D721Med (cell line): ENCODE measurements at places on chromosomes 1 and 21.

DNA sequence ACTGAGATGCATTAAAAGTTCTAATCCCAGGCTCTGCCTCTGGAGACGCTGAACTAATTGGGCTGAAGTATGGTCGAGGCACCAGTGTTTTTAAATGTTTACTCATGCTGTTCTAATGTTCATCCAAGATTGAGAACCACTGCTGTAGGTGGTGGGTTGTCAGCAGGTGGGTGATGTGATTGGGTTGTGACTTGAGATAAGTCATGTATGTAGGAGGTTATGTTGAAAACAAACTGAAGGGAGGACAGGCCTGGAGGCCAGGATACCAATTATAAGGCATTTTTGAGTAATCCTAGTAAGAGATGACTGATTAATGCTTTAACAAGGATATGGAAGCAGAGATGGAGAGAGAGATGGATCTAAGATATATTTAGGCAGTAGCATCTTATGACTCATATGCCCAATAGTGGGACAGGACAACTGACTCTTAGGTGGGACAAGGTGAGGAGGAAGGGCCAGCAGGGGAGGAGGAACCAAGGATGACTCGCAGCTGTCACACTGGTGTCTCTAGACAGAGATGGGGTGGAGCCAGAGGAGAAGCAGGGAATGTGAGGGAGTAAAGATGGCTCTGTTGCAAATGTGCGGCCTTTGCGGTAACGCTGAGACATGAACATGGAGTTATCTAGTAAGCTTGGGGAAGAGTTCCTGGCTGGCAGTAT, 29.3 kb downstream of the RAB4A start:
- DNase-seq = no peak

GRCh38 chr1:30606166-30606565, 117.2 kb downstream of the MATN1 start:
- DNase-seq = no peak

- no peak for DNase-seq
Measured at GRCh38 chr1:109623601-109624161, 4.0 kb downstream of the AMPD2 start.

GRCh38 chr1:155253208-155253607, 2.1 kb downstream of the ENTREP3 start:
- no peak for DNase-seq

GRCh38 chr1:165376041-165376810, 19.7 kb upstream of the LMX1A start:
- DNase-seq = no peak

GRCh38 chr1:179095377-179095776, 13.5 kb downstream of the TOR3A start:
- peak; percentile 66 for DNase-seq

GRCh38 chr1:52631759-52632331, 1.1 kb upstream of the SHISAL2A start:
- DNase-seq = no peak

- no peak for DNase-seq
Measured at GRCh38 chr1:28258628-28259251, 578 bp upstream of the SESN2 start.

- DNase-seq = no peak
Measured at GRCh38 chr1:109969146-109969829, 15.3 kb upstream of the AHCYL1 start.

DNA sequence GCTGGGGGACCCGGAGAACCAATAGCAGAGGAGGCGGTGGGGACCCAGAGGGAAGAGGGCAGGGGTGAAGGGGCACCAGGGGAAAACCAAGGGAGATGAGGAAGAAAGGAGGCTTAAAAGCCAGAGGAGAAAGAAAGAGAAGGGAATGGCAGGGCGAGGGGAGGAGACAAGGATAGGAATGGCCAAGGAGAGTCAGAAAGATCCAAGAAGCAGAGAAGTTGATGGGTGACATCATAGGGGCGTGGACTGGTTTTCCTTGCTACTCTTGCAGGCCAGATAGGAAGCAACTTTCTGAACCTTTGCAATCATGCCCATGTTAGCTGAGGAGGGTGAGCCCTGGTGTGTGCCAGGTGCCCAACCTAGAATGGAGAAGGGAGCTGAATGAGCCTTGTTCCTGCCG, 5.4 kb downstream of the NPR1 start:
- no peak for DNase-seq

GRCh38 chr1:207651583-207651982, 6.7 kb downstream of the CR1L start:
- no peak for DNase-seq

DNA sequence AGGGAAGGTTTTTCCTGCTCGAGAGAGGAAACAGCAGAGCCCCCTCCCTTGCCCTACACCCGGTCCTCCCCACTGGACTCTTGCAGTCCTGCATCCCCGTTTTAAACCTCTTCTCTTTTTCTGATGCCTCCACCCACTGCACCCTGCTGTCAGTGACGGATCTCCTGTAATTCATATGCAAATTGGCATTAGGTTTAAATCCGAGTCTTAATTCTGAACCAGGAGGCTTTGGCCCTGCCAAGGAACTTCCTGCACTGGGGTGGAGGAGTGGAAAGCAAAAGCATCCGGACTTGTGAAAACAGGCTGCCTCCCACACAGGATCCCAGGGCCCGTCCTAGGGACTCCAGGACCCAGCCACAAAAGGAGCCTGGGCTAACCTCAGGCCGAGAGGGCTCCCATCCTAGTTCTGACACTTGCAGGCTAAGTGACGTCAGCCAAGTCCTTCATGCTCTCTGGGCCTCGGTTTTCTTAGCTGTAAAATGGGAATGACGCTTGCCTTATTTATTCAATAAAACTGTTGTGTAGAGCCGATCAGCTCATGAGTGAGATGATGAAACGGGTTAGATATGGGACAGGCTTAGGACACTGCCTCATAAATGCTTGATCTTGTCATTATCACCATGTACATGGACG, 613.3 kb downstream of the AJAP1 start:
- DNase-seq = peak; percentile 27

GRCh38 chr1:197981561-197981960, 64.4 kb downstream of the LHX9 start:
- no peak for DNase-seq

- DNase-seq = peak; percentile 39
Measured at GRCh38 chr1:55214934-55215193, 300 bp downstream of the USP24 start.

GRCh38 chr1:24557711-24558131, 1.8 kb downstream of the NCMAP start:
- no peak for DNase-seq

GRCh38 chr1:113325022-113325421, 65.3 kb upstream of the MAGI3 start:
- no peak for DNase-seq

DNA sequence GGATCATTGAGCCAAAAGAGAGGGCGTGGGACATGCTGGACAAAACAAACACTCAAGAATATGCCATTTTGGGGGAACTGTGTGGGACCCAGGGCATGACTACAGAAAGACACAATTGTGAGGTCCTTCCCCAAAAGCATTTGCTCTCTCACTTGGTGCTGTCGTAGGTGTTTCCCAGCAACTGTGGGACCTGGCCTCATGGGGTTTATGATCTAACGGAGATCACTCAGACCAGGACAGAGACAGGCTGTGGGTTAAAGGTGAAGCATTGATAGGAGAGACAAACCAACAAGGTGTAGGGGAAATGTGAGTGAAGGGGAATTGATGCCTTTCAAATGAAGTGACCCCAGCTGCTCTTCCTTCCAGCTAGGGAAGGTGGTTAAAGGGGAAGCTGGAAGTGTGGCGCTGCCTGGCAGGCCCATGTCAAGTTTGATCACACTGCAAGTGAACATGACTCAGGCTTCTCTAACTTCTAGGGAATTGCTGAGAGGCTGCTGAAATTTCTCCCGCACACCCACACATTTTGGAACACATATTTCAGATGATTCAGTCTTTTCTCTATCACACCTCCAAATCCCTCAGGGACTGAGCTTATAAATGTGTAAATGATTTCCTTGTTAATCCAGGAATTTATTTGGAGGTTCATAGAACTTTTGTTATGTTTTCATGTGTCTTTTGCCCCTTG, 30.2 kb downstream of the TRAF5 start:
- no peak for DNase-seq

GRCh38 chr1:34918977-34919561, 10.4 kb downstream of the DLGAP3 start:
- no peak for DNase-seq

- no peak for DNase-seq
Measured at GRCh38 chr1:96372881-96373280, 348.7 kb upstream of the PTBP2 start.

- DNase-seq = no peak
Measured at GRCh38 chr1:11848373-11848700, 754 bp upstream of the NPPA start.

- DNase-seq = no peak
Measured at GRCh38 chr1:60145771-60146170, 72.2 kb upstream of the C1orf87 start.

DNA sequence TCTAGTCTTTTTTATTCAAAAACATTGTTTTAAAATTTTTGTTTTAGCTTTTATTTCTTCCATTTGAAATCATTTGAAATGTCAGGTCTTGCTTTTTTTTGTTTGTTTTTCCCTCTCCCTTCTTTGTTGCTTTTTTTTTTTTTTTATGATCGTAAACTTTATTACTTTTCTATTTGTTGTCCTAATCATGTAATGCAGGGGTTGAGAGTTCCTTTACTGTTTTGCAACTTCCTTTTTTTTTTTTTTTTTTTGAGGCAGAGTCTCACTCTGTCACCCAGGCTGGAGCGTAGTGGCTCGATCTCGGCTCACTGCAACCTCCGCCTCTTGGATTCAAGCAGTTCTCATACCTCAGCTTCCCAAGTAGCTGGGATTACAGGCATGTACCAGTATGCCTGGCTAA, 24.8 kb downstream of the IVNS1ABP start:
- no peak for DNase-seq

- no peak for DNase-seq
Measured at GRCh38 chr1:64246294-64246917, 43.0 kb downstream of the UBE2U start.

DNA sequence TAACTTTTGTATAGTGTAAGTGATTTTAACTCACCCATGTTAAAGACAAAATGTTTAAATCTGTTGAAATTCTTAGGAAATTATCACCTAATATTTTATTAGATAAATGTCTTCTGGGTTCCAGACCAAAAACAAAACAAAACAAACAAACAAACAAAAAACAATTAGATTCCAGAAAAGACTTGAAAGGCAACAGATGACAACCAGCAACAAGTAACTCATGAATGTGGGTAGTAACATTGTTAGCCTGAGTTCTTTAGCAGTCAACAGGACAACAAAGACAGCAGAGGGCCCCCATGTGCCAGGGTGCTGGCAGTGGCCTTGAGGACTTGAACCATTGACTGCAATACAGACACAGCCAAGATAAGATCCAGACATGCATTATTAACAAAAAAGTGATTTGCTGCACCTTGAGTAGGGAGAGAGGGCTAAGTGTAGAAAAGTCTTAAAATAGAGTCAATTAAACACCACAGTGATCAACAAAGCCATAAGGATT, 2.4 kb upstream of the CD247 start:
- DNase-seq = no peak

DNA sequence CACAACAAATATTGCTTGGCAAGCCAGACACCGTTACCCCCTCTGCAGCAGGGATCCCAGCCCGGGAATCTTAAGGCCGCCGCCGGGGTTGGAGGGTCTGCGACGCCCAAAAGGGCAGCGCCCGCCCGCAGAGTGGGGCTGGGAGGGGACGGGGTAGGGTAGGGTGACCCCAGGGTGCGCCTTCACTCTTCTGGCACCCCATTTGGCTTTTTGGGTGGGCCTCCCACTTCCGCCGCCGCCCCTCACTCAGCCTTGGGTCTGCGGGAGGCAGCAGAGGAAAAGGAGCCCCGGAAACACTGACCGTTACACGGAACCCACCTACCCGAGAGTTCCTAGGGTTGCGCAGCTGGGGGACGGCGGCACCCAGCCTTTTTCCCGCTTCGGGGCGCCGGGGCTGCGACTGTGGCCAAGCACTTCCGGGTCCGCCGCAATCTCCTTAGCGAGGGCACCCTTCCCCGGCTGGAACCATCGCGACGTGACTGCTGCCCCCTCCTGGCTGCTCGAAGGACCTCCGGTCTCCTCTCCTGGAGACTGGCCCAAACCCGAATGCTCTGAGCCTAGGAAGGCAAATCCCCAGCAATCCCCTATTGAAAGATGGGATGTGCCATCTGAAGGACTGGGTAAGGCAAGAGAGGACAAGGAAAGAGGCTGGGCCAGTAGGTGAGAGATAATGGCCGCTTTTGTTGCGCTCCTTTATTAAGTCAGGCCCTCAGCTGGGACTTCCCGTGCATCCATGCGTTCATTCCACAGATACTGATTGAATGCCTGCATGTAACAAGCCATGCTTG, at the start of gene PIGC:
Gene PIGC (minus strand): TSS at position 404 of the 788 bp plus-strand sequence. CDS start 1,447 bp downstream, outside the sequence.
- peak; percentile 78 for DNase-seq

DNA sequence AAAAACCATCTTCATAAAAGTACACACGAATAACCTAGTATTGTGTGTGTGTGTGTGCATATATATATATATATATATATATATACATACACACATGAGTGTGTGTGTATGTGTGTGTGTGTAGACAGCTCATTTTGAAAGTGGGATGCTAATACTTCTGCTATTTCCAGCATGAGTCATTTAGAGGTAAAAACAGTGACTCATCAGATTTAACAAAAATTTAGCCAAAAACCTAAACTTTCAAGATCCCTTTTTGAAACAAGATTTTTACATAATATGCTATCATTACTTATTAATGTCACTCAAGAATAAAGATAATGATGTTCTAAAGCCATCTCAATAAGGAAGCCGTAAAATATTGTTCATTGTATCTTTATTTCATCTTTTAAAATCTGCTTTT, 35.6 kb upstream of the ADGRL4 start:
- DNase-seq = no peak

DNA sequence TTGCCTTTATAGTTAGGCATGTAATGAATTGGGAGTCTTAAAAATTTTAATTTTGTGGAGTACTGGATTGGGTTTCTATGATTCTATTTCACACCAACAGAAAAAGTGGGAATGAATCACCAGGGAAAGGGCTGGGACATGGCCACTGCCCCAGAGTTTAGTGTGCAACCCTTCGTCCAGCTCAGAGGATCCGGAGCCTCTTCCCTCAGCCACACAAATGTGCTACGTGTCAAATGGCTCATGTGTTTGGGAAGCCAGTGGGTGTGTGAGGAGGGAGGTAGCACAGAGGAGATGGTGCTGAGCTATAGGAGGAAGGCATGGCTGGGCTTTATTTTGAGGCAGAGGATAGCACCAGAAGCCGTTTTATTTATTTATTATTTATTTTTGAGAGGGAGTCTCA, 247.3 kb downstream of the SIPA1L2 start:
- no peak for DNase-seq

DNA sequence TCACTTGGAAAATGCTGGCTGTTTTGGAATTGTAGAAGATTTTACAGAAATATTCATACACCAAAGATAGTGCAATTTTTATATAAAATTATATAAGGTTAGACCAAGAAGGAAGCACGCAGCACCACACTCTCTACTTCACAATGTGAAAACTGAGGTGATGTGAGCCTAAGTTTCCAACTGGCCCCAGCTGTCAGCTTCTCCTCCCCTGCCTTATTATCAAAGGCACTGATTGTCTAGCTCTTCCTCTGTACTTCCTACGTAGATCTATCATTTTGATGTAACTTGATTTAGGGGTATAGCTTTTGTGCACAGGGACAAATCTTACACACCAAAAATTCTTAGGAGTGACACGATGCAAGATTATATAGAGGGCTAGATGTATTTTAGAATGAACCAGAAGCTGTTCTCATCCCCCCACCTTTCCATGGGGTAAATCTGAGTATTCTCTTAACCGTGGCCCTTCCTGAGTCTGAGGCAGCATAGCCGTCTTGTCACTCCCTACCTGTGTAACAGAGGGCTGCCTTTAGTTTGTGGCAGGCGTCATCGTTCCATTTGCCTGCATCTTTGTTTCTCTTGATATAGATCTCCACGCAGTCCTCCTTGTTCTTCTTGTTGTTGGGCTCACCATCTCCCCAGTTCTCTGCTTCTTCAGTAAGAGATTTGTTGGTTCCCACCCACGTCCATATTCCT, 3.4 kb downstream of the SELL start:
- no peak for DNase-seq
